ENCODE measurements at places on chromosomes 5 and 9.

DNA sequence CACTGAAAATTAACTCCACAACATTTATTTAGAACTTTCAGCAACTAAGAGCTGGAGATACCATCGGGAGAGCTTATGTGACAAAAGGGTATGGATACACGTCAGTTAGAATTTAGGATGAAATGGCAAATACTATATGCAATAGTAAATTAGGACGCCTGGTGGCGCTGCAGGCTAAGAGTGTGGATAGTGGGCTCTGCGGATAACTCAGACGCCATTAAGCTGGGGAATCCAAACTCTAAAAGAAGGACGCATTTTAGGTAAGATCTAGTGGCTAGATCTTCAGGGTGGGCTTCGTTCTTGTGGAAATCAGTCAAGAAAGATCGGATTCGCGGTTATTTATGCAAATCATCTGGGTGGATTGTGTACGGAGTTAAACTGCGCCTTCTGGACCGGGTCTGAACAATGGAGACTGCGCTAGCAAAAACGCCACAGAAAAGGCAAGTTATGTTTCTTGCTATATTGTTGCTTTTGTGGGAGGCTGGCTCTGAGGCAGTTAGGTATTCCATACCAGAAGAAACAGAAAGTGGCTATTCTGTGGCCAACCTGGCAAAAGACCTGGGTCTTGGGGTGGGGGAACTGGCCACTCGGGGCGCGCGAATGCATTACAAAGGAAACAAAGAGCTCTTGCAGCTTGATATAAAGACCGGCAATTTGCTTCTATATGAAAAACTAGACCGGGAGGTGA lies at the start of gene PCDHB5:
Gene PCDHB5, plus strand, starts transcription at position 177 of the 688 bp plus-strand sequence. Its CDS starts 229 bp downstream, at position 406.
- DNase-seq = no peak

GRCh38 chr5:24291916-24292315 lies 352.9 kb downstream of the CDH10 start:
- no peak for DNase-seq

GRCh38 chr5:66742896-66743247 lies 146.7 kb downstream of the MAST4 start:
- DNase-seq = no peak

- DNase-seq = no peak
Observed at GRCh38 chr9:120474591-120475243, 105.2 kb downstream of the CDK5RAP2 start.

GRCh38 chr5:89350684-89351083 lies 467.7 kb upstream of the MEF2C start:
- DNase-seq = no peak

DNA sequence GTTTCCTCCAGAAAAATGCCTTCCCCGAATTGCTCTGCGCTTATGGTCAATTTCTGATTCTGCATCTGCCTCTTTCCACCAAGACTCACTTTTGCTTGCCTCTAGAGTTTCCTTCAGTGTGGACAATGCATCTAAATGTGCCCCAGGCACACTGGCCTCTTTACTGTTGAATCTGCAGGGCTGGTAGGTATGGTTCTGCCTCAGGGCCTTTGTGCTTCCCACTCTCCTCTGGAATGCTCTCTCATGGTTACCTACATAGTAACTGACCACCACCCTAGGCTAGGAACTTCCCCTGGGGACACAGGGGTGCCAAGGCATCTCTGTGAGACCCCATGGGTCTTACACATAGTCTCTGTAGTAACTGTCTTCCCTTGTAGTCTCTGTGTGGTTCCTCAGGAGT lies 1258.6 kb downstream of the CDH12 start:
- no peak for DNase-seq

GRCh38 chr5:26948921-26949320 lies 89.5 kb downstream of the CDH9 start:
- no peak for DNase-seq

DNA sequence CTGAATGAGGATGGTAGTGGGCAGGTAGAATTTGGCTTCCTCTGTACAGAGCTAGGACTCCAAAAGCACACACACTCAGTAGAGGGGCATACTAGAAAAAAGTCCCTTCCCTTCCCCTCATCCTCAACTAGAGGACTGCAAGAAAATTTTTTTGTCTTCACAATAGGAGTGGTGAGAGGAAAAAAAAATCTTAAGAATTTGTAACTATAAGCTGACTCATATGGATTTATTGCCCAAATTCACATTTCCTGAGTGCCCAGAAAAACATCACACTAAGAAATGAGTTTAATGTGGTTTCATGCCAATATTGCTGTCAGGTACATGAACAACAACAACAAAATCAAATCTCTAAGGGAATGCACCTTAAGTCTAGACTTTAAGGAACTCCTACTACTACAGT lies 43.7 kb downstream of the RANBP6 start:
- no peak for DNase-seq

DNA sequence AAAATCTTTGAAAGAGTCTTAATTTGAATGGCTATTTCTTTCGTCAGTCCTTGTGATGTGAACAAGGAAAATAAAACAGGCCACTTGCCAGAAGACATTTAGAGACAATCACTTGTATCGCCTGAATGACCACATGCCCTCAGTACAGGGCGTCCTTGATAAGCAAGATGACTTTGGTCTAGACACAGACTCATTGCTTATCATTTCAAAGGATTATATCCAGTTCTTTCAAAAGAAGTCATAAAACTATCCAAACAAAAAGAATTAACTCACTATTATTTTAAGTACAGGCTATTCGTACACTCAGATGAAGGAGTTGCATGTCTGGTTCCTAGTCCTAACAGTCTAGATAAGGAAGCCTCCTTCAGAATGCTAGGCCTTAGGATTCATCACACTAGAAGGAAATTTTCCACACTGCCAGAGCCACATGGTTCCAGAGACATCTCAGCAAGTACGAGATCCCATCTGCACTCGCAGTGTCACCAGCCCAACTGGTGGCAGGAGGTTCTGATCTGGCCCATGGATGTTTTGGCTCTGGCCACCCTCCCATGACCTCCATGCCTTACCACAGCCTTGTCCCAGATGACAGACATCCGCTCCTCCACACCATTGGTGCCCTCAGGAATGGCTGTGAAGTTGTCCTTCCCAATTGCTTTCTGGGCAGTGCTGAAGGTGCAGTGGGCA lies 109.6 kb downstream of the DPYSL3 start:
- no peak for DNase-seq

DNA sequence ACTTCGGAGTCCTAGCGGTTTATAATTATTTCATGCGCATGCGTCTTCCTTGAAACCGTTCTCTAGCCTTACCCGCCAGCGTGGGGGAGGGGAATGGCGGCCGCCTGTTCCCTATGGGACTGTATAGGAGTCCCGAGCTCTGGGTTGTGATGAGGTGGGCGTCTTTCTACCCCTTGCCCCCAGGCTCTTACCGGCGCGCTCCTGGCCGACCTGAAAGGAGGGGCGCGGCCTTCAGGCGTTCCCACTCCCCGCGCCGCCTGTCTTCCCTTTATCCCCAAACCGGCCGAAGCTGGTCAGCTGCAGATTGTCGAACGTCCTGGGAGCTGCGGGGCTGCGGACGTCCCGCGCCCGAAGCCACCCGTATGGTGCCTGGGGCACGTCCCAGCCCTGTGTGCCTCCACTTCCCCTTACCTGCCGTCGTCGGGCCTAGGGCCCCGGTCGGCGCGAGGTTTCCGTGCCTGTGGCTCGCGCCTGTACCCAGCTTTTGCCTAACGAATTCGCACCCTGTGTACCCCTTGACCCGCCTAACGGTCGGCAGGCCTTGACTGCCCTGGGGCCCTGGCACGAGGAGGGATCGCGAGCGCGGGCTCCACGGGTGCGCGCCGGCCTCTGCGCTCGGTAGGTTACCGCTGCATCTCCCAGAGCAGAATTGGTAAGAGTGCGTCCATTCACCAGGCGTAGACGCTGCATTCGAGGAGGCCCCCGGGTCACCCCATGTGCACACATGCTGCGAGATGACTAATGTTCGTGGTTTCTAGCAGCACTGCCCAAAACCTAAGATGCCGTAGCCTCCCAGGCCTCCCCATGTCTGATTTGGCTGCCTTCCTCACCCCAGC lies 653 bp upstream of the HNRNPH1 start:
- DNase-seq = peak; percentile 31

DNA sequence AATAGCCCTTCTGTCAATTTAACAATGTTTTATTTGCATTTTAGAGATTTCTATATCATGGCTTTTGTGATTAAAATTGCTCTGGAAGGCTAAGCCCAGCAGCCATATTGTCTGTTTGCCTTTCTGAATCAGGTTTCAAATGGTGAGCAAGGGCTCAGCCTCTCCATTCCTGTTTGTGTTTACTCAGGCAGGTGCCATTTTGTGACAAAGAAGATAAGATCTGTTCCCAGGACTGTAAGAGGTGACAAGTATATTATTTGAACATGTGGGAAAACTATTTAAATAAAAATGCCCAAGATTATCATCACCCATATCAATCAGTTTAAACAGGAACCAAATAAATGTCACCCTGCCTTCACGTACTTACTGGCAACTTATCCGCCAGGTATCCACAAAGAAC lies 641.3 kb upstream of the KLF4 start:
- DNase-seq = no peak

- DNase-seq = no peak
Observed at GRCh38 chr9:85645909-85646627, 95.7 kb downstream of the AGTPBP1 start.

DNA sequence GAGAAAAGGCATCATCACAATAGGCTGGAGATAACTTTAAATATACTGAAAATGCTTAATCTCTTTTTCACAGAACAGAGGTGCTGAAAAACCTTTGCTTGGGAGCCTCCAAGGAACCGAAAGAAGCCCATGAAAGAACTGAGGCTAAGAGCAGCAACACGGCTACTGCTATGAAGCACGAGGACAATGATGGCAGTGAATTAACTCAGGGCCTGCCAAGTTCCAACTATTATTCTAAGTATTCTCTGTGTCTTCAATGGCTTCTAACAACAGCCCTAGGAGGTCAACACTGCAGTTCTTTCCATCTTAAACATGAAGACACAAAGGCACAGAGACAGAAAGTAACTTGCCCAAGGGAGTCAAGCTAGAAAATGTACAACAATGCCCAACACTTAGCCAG lies 293.0 kb upstream of the DAP start:
- no peak for DNase-seq

DNA sequence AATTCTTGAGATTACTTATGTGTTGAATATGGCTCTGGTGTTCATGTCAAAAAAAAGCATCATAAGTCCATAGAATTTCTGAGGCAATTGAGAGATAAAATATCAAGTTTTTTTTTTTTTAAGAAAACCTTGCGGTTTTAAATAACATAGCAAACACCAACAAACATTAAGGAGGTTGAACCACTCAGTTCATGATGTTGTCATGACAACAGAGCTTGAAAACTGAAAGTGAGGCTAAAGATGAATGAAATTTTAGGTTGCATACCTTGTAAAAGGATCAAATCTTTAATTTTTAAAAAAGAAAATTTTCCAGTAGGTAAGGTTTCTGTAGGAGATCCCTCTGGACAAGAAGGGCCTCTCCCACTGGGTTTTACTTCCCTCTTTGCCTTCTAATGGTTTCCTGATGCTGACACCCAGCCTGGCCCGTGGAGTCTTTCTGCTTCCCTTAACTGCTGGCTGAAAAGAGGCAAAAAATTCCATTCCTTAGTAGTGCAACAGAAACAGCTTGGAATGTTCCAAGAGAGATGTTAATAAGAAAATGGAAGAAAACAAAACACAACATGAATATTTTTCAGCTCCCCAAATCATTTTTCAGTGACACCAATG lies 60.0 kb upstream of the FER start:
- DNase-seq = no peak

DNA sequence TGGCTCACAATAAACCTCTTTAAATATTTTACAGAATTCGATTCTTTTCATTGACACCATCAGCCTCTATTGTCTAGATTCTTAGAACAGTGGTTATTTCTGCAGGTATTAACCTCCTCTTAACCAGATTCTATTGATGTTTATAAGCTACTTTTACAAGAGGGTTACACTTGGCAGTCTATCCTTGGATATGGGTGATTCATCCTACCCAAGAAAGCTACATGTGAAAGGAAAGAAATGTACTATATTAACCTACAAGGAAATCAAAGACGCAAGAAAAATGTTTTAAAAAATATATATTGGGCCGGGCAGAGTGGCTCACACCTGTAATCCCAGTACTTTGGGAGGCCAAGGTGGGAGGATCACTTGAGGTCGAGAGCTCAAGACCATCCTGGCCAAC lies 16.7 kb downstream of the SLC25A25 start:
- no peak for DNase-seq

DNA sequence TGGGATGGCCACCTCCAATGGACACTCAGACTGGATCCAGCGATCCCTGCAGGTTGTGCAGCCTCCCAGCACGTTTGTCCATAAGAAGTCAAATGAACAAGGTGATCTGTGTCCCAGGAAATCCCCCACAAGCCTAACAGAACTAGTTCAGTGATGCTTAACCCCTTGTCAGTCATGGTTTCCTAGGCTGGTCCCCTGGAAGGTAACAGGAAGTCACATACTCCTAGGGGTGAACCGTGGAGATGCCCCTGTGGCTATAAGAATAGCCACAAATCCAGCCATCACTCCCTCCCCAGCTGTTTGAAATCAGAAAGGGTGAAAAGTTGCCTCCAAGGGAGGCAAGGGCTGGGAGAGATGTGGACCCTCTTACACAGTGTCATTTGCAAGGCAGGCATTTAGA lies 22.5 kb downstream of the PAX5 start:
- no peak for DNase-seq

DNA sequence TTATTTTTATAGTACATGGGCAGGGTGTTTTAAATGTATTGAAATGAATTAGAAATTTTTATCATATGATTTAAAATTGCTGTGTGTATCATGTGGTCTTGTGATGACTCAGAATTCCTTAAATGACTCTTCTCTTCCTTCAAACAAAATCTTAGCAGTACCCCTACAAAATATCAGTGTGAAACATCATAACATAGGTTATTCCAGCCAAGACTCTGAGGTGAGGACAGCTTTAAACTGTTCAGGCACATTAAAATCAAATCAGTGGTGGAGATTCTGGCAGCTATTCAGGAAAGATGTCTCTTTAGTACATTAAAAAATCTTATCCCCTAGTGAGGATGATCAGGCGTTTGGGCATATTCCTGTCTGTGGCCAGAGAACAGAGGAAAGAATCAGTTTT lies 174.0 kb downstream of the MAN2A1 start:
- DNase-seq = peak; percentile 70

GRCh38 chr5:134524826-134525682 lies at the start of gene JADE2:
JADE2 (plus strand) TSS chr5:134525670; CDS start chr5:134535858, 10,188 bp downstream.
- DNase-seq = peak; percentile 92

DNA sequence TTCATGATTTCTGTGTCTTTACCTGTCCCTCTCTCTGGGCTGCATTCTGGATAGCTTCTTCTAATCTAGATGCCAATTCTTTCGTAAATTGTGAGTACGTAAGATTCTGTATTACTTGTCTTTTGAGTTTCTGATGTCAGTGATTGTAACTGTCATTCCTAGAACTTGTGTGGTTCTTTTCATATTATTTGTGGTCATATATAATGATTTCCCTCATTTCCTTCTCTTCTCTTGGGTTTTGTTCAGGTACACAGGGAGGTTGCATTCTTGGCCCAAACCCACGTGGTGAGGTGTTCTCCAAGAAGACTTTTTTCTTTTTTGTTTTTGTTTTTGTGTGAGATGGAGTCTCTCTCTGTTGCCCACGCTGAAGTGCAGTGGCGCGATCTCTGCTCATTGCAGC lies 13.8 kb downstream of the UGCG start:
- peak; percentile 71 for DNase-seq

Data from T-helper 2 cell (primary cell).